Esophagus squamous epithelium (tissue), 5 donors: ENCODE measurements at places on chromosomes 7 and 10.

DNA sequence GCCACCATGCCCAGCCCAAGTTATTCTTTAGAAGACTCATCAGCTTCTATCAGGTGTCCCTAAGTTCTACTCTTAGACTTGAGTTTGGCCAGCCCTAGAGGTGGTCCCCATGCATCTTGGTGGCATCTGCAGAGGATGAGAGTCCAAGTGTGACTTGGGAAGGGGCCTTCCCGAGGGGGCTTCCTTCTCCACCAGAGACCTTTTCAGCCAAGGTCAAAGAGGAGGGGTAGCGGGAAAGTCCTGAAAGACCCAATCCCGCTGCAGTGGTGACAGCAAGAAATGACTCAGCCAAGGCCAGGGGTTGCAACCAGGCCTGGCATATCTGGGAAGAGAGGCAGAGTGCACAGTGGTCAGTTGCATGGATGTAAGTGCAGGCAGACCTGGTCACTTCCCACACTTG is 61.7 kb upstream of the MGMT start:
- no peak for DNase-seq

DNA sequence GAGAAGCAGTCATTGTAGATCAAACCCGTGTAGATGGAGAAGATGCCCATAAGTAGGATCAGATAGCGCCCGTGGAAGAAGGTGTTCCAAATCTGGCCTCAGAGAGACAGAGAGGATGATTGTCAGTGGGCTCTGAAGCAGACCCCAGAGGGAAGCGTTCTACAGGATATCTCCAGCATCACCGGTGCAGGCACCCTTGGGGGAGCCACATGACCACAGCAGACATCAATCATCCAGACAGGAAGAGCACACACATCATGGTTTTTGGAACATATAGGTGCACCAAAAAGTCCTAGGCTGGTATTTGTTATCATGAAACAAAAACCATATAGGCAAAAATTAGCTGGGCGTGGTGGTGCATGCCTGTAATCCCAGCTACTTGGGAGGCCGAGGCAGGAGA is 44.0 kb upstream of the SVOPL start:
- no peak for DNase-seq

DNA sequence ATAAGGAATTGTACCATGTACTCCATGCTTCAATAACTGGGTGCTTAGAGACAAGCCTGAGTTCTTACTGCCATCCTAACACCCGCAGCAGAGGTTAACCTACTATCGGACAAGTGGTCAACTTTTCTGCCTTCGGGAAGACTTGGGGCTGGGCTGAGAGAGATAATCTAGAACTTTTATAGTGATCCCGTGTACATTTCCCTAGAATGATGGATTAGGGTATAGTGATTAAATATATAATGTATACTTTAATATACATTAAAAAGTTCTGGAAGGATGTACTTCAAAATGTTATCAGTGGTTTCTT is 12.2 kb upstream of the HNRNPF start:
- DNase-seq = no peak

DNA sequence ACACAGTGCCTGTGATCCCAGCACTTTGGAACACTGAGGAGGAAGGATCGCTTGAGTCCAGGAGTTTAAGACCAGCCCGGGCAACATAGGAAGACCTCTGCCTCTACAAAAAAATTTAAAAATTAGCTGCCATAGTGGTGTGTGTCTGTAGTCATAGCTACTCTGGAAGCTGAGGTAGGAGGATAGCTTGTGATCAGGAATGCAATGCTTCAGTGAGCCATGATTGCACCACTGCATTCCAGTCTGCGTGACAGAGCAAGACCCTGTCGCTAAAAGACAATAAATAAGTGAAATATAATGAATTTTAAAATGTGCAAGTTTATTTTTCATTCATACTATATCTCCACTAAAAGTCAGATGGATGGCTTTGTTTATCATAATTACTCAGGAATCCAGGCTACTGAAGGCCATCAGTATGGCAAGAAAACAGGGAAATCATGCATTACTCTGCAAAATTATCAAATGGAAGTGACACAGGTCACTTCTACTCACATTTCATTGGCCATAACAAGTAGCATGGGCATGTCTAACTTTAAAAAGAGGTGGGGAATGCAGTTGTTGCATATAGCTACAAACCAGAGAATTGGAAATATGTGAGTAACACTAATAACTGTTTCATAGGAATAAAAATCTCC is 32.9 kb upstream of the FAM3C start:
- no peak for DNase-seq

DNA sequence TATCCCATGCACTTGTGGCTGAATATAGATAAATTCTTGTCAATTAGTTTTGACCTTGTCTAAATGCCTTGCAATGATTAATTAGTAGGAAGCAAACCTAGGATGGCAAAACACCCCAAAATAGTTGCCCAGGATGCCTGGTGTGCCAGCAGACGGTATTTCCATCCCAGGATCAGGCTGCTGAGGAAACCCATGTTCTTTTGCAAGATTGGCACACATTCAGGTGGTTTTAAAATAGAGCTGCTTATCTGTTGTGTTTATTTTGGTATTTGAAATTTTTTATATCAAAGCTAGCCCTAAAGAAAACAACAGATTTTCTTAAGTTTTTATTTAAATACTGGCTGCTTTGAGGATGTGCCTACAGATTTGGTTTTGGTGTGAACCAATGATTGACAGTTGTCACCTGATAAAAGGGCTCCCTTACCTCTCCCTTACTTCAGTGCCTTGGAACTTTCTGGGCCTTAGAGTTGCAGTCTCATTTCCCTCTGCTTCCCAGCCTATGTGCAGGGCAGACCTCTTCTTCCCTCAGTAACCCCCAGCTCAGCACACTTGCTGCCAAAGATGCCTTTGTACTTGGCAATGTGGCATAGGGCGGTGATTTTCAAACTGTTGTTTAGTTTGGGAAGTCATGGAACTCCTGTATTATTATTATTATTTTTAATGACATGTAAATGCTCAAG is 54.0 kb downstream of the CCNY start:
- no peak for DNase-seq

DNA sequence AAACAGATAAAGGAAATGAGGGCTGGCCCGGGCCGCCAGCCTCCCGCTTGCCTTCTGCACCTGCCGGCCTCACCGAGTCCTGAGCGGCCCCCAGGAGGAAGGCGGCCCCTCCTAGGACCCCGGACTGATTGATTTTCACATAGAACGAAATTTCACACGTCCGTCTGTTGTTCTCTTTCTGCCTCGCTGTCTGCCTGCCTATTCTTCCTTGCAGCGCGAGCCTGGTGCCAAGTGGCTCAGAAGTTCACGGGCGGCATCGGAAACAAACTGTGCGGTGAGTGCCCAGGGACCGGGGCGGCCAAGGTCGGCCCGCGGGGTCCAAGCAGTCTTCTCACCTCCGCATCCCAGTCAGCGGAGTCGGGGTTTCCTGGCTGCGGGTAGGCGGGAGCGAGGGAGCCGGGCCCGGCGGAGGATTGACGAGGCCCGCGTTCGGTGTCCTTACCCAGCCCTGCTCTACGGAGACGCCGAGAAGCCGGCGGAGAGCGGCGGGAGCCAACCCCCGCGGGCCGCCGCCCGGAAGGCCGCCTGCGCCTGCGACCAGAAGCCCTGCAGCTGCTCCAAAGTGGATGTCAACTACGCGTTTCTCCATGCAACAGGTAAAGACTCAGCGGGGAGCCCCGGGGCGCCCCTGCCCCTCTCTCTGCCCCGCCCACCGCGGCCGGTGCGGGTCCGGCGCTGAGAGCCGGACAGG is 967 bp downstream of the GAD2 start:
- DNase-seq = no peak

DNA sequence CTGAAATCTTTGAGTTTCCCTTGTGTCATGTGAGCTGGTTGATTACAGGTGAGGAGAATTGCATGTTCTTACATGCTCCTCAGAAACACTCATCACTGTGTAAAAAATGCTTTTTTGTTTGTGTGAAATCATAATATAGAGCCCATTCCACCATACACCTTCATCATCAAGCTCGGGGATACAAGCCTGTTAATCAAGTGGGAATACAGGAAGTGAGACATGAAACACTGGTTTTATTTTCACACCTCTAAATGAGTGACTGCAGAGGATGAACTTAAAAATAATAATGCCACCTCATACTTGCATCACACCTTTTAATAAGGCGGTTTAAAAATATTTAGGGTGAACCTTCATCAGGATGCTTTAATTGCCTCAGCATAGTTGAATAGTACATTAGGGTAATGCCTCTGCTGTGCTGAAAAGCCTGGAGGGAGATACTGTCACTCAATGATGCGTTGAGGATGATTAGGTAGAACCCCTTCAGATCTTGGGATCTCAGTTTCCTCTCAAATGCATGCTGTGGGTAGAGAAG is 164.6 kb downstream of the AUTS2 start:
- no peak for DNase-seq

- no peak for DNase-seq
Observed at GRCh38 chr7:150407588-150408392, 28.7 kb downstream of the ZNF775 start.
